Mucosa of descending colon (tissue), 3 donors: ENCODE measurements at places on chromosomes 16 and 17. TPM values are rescaled to one million over a fixed set of nuclear protein-coding genes. Genes with fewer than 3 reads are reported as not detected.
A peak's percentile ranks its signal among the peaks of the same experiment; 100 is the strongest.

GRCh38 chr16:49876716-49877129 lies 20.8 kb upstream of the ZNF423 start:
- peak; percentile 90 for DNase-seq

The SPAG7 gene
- total RNA-seq, result 51.7 TPM

DNA sequence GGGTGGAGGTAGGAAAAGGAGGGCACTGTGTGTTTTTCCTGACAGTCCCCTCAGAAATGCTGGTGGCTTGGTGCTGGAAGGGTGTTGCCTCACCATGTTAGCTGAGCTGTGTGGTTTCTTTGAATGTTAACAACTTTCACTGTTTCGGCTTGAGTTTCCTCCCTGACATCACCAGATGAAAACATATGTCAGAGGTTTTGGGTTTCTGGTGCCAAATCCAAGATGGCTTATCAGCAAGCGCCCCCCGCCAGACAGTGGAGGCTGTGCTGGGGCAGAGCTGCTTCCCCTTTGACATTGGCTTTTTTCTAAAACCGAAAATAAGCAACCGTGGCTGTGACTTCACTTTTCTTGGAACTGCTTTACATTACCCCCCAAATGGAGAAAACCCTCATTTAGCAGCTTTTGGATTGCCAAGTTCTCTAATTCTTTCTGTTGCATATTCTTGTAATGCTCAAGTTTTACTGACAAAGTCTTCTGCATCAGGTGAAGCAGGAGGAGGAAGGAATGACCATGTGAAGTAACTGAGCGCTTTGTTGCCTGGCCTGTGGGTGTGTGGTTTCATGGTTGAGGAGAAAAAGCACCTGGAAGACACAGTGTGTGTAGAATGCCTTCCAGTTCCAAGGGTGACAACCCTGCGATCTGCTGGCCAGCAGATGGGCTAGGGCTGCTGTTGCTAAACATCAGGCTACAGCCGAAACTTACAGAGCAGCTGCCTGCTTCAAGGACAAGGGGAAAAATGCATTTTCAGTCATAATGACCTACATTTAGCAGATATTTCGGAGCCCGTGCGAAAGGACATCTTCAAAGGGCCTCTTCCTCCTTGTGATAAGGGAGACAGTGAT lies 9.7 kb downstream of the RMI2 start:
- no peak for DNase-seq

DNA sequence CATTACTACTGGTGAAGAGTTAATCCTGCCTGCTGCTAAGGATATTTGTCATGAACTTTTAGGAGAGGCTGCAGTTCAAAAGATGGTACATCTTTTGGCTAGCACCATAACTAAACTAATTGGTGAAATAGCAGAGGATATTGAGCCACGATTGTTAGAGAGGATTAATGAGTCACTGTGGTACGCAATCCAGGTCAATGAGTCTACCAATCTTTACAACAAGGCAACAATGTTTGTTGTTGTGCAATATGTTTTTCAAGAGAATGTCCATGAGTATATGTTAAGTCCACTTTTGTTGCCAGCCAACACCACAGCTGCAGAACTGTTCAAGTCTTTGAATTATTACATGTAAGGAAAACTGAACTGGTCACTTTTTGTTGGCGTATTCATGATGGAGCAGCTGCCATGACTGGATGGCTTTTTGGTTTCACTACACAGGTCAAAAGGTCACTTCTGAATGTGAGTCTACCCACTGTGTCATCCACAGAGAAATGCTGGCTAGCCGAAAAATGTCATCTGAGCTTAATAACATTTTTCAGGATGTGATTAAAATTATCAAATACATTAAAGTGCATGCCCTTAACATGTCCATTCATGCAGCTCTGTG lies 402.6 kb upstream of the KIF2B start:
- DNase-seq, result no peak

DNA sequence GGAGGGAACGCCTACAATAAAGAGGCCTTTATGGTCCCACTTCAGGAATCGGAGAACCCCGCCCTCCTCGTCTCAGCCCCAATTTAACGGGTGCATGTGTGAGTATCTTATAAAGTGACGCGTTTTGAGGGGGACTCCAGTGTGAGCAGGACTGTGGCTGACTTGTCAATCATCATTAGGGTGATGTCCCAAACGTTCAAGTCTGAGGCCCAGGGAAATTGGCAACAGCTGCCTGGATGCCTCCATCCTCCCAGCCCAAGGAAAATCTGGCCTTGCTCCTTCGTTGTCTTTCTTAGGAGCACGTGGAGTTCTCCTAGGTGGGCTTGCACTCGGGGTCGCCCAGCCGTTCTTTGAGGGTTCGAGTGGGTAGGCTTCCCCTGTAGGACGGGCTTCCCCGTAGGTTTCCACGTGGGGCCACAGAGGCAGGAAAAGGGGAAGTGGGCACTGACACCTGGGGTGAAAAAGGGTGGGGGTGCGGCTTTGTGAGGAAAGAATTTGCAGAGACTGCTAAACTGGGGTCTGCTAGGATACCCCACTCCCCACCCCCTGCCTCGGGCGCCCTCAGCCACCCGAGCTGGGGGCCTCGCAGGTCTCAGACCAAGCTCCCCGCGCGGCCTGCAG lies 561 bp upstream of the HERPUD1 start:
- DNase-seq, result peak; percentile 83

DNA sequence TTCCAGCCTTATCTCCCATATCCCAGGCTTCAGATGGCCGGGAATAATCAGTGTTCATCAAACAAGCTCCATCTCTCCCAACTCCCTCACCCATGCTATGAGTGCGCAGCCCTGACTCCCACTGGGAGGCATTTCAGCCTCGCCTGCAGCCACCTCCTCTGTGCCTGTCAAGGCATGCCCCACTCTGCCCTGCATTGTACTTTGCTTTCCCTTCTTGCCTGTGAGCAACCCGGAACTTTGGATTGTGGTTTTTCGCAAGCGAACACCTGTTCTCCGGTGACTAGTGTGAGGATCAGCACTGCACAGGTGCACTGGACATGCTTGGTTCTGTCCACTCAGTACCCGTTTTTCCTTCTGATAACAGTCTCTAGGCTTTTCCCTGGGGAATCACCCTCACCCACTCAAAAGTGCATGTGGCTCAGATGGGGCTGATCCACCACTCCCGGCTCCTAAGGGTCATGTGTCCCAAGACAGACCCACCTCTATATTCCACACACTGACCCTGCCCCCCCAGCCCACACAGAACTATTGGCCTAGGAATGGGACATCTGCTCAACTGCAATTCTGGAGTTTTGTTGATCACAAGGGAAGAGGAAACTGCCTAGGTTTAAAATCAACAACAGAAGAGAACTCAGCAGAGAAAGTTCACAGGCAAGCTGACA lies 9.1 kb downstream of the CHST6 start:
- DNase-seq, result peak; percentile 68

GRCh38 chr16:11484691-11485258 lies 101.9 kb downstream of the LITAF start:
- no peak for DNase-seq

The MAPT gene
- 0.72 TPM for total RNA-seq

The GPRC5C gene
- total RNA-seq, result 139 TPM

DNA sequence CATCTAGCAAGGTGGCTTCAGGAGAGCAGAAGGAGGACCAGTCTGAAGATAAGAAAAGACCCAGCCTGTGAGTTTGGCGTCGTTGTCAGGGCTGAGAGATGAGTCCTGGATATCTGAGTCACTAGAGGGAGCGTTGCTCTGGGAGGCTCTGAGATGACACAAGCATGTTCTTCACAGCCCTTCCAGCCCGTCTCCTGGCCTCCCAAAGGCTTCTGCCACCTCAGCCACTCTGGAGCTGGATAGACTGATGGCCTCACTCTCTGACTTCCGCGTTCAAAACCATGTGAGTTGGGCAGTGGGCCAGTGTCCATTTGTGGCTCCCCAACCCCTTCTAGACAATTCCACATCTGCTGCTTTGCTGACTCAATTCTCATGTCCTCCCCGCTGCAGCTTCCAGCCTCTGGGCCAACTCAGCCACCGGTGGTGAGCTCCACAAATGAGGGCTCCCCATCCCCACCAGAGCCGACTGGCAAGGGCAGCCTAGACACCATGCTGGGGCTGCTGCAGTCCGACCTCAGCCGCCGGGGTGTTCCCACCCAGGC lies 2.3 kb downstream of the TGFB1I1 start:
- DNase-seq, result no peak

- DNase-seq, result no peak
Measured at GRCh38 chr17:34203018-34203638, 52.0 kb upstream of the CCL2 start.

DNA sequence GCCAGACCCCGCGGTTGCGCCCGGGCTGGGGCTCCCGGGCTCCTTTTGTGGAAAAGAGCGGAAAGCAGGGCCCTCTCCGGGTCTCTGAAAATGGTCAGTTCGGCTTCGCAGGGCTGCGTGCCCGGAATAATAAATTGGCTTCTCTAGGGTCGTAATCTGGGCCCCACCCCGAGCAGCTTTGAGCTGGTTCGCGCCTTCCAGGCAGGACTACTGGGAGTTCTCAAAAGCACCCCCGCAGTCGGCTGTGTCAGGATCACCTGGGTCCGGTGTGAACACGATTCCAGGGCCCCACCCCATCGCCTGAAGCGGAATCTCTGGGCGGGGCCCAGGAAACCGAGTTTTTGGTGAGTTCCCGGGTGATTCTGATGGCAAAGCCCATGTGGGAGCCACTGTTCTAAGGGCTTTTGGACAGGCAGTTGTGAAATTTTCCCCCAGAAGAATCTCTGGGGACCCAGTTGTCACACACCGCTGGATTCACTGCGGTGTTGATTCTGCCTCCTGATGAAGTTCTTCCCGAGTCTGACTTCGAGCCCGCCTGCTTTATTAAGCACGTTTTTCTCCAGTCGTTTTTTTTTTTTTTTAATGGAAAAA lies 77.0 kb downstream of the MRC2 start:
- DNase-seq, result peak; percentile 64

The LDHD gene
- total RNA-seq, result 52.6 TPM

GRCh38 chr17:73031472-73031871 lies 61.0 kb downstream of the SLC39A11 start:
- no peak for DNase-seq
